Activated naive CD8-positive, alpha-beta T cell treated with anti-CD3 and anti-CD28 coated beads for 36 hours (primary cell): ENCODE measurements at places on chromosomes 7 and 10.
A peak's percentile ranks its signal among the peaks of the same experiment; 100 is the strongest.

DNA sequence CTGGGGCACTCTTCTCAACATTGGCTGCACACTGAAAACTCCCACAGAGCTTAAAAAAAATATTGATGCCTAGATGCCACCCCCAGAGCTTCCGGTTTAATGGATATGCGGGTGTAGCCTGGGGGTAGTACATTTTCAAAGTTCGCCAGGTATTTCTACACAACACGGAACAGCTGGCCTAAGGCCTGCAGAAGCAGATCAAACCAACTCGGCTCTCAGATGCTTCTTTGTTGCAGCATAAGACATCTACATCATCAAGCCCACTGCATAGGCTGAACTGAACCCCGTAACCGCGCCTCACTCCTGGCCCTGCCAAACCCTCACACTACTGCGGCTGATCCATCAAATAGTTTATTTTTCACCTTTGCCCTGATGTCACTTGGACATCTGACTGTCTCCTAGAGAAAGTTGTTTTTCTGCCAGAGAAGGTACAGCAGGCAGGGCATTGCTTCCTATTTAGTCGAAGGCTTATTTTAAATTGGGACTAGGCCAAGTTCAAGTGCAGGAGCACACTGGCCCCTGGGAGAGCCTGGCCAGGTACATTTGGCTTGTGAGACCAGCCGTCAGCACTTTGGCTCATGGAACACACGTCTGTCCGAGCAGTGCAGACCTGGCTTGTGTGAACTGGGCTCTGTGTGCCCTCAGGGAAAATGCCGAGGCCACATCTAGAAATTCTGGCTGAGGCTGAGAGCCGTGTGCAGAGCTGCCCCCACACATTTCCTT is 113.3 kb downstream of the TACC2 start:
- DNase-seq, result no peak

DNA sequence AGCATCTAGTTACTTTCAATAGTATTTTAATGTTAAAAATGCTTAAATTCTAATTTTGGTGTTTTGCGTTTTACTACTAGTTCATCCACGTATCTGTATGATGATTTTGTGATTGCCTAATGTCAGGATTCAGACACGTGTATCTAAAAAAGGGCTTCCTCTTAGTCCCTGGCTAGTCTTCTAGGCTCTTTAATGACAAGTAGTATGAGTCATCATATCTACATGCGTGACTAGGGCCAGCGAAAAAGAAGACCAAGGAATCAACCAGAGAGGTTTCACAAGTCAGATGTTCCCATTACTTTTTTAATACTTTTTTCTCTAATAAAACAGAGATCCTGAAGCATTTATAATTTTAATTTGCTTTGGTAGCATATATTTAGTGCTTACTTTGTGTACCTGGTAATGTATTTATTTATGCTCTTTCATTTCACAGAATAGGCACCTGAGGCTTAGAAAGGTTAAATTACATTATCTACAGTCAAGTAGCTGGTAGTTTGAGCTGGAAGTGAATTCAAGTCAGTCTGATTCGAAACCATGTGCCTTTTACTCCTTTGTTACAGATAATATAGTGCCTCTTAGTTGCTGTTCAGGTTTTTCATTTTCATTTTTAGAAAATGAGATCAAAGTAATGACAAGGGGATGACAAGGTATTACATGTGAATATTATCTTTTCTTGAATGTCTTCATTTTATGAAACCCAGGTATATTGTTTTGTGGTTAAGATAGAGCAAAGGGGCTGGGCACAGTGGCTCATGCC is 140.3 kb downstream of the FOXP2 start:
- no peak for DNase-seq

DNA sequence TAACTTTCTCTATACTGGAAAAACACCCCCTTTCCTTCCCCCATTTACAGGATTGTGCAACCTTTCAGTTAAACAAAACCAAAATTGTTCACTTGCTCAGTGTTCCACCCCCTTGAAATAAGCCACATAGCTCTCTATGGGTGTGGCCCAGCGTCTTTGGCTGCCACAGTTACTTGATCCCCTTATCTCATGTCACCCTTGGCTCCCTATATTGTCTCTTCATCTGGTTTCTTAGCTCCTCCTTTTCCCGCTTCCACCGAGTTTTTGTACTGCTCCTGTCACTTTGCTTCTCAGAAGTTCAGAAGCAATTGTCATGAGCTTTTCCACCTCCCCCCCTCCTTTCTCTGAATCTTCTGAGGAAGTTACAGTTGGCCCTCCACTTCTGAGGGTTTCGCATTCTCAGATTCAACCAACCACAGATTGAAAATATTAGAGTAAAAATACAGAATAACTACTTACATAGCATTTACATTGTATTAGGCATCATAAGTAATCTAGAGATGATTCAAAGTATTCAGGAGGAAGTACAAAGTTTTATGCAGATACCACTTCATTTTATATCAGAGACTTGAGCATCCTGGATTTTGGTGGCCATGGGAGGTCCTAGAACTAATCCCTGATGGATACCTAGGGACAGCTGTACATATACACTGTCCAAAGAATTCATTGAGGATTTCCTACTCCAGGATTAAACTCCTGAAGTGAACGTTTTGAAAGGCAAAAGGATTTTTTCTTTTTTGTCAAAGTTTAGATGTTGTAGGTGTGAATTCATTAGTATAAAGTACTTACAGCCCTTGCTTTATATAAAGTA is 60.4 kb downstream of the ADD3 start:
- DNase-seq, result peak; percentile 45

GRCh38 chr10:112137154-112137987 is 46.2 kb downstream of the GPAM start:
- DNase-seq, result peak; percentile 57

GRCh38 chr7:15167912-15168311 is 265.4 kb upstream of the DGKB start:
- no peak for DNase-seq

- DNase-seq, result no peak
These were observed 62.4 kb upstream of the MDFIC start for GRCh38 chr7:114859477-114859876.
